ENCODE measurements at places on chromosomes 5 and 9.

GRCh38 chr5:15570491-15570890, 70.5 kb downstream of the FBXL7 start:
- DNase-seq: no peak

DNA sequence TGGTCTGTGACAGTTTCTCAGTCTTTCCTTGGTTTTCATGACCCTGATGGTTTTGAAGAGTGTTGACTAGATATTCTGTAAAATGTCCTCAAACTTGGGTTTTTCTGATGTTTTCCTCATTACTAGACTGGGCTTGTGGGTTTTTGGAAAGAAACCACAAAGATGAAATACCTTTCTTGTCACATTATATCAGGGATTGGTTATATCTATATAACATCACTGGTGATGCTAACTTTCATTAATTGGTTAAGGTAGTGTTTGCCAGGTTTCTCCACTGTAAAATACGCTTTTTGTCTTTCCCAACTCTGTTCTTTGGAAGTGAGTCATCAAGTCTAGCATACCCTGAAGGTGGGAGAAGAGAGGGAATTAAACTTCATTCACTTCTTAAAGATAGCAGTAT, 3.3 kb upstream of the IL31RA start:
- DNase-seq: no peak

DNA sequence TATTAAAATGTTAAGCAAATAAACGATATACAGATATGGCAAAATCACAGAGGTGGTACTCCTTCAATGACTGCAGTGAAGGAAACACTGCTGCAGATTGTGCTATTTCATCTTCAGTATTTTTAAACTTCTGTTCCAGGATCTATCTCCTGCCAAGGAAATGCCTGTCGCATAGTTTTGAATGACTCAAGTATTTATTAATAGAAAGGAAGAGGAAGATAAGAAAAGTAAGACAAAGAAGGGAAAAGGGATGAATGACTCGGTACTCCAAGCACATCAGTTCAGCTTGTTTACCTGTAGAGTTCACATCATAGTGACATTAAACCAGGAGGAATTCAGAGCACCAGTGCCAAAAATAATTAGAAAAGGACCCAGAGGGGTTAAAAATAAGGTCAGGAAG, 5.1 kb upstream of the GPX8 start:
- DNase-seq: no peak

- DNase-seq: no peak
Measured at GRCh38 chr9:7936163-7936562, 136.6 kb upstream of the DMAC1 start.

- DNase-seq: no peak
Measured at GRCh38 chr9:69044240-69045219, 9.0 kb downstream of the FXN start.

- DNase-seq: peak; percentile 39
Measured at GRCh38 chr5:36089989-36090388, 23.3 kb upstream of the UGT3A2 start.

- DNase-seq: no peak
Measured at GRCh38 chr5:13878357-13878756, 66.1 kb downstream of the DNAH5 start.

- DNase-seq: no peak
Measured at GRCh38 chr9:125258832-125259534, 2.6 kb upstream of the GAPVD1 start.

- no peak for DNase-seq
Measured at GRCh38 chr9:136493567-136493971, 10.7 kb upstream of the SEC16A start.

DNA sequence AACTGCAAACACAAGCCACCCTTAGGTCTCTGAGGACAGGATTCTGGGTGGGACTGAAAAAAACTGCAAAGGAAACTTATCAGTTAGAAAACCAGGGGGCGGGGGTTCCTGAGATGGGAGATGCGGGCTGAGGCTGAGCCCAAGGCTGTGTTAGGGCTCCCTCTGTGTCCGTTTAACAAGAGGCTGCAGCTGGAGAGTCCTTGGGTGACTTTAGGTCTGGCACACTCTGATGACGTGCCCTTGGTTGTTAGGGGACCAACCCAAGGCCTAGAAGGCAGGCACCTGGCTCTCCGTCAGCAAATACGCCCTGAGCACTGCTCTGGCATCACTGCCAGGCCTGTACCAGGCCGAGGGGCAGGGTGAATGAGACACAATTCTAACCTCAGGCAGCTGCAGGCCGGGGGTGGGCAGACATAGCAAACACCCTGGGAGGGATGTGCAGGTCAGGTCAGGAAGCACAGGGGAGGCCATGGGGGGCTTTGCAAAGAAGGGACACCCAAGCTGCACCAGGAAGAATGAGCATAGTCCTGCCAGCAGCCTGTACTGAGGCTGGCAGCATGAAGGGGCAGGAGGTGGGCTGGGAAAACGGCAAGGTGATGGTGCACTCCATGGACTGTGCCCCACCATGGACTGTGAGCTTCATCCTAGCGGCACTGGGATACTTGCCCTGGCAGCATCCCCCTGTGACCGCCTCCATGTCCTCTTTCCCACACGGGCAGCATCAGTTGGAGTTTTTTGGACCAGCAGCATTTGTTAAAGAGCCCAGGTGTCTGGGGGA, 137.9 kb downstream of the GABBR2 start:
- no peak for DNase-seq

DNA sequence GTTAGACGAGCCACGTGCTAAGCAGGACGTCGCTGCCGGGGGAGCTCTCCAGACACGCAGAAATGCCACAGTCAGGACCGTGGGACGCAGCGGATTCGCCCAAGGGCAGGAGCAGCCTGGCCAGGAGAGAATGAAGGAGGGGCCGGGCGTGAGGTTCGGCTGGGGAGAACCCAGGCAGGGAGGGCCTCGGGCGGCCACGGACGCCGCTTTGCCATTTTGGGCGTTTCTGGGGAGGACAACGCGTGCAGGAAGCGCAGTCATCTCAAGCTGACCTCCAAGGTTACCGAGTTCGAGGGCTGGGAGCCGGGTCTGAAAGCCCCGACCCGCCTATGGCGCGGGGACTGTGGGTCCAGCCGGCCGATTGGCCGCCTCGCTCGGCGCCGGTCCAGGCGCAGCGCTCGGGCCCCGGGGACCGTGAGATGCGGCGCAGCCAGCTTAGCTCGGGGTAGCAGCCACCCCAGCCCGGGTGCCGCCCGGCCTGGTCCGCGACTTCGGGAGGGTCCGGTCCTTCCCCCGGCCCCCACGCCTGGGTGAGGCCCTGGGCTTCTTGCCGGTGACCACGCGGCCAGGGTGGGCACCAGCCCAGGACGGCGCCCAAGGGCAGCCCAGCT, 760 bp upstream of the MAN1B1 start:
- no peak for DNase-seq

GRCh38 chr5:180109920-180110319, 38.4 kb upstream of the RNF130 start:
- DNase-seq: no peak

GRCh38 chr5:129500101-129500500, 40.0 kb downstream of the ADAMTS19 start:
- peak; percentile 18 for DNase-seq

GRCh38 chr9:88537761-88538091, 2.7 kb downstream of the NXNL2 start:
- DNase-seq: no peak

DNA sequence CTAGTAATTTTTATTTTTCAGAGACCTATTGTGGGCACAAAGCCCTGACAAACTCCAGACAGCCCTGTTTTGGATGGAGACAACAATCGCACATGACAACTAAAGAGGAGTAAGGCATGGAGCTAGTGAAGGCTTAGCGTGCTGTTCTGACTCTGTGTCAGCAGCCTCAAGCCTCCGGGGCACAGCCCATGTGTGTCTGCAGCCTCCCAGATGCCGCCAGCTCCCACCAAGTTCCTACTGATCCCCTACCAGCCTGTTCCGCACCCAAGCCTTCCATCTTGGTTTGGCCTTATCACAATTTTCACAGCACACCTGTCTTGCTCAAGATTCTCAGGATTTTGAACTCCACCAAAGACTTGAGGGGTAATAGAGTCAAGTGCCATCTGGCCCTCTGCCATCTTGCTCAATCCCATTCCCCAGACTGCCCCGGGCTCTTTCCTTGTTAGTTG, 70.3 kb upstream of the SH3PXD2B start:
- DNase-seq: no peak

DNA sequence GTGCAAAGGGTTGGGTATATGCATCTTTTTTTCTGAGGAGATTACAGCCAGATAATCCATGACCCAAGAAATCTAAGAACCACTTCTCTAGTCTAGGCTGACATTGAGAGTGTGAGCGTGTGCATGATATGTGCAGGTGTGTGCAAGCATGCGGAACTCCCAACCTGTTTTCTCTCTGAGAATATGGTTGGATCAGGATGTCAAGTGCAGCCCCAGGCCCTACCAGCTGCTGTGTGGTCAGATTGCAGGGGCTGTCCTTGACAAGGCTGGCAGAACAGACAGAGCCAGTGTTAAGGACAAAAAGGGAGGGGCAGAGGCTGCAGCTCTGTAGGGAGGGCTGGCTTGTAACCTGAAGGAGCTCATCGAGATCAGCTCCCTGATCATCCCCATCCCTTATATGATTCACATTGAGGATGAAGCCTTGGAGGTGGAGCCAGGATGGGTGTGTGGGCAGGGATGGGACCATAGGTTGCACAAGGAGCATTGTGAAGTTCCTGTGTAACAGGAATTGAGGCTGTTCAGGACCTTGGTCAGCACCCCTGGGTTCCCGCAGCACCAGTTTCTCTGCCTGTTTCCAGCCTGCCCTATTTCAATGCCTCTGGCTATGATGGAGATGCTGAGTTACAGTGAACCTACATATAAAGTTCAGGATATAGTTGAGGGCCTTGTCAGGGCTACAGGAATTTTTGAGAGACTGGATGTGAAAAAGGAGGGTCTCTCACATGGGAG, 52.6 kb upstream of the ARAP3 start:
- DNase-seq: no peak

GRCh38 chr5:177301503-177302165, 1.9 kb downstream of the RAB24 start:
- DNase-seq: no peak

DNA sequence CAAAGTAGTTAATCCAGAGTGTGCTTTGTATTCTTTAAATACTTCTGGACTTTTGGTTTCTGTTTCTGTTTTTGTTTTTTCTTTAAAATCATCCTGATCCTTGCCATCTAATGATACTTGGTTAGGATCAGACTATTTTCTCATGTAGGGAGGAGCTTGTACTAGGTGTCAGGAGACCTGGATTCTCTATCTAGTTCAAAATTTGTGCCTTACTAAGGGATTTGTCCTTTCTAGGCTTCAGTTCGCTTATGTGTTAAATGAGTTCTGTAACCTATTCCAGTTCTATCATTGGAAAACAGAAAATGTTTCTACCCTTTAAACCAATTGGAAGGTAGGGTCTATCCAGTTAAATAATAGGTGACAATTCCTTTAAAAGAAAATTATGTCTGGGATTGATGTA, 3.3 kb upstream of the MEF2C start:
- no peak for DNase-seq

- no peak for DNase-seq
Measured at GRCh38 chr9:91515074-91515687, 91.5 kb upstream of the NFIL3 start.

DNA sequence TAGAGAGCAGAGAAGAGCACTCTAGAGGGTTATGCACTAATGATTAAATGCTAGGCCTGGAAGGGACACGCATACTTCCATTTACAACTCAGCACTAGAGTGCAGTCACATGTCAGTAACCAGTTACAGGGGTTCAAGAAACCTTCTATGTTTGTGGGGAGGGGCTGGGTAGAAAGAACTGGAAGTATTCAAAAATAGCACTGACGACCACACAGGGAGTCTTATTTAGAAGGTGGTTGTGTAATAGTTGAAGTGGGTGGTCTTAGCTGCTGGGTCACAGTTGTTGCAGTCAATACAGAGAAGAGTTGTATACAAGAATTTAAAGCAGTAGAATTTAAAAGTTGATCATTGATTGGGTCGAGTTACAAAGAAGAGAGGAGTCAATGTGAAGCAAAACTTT, 15.4 kb downstream of the AOPEP start:
- no peak for DNase-seq

GRCh38 chr5:161645264-161645663, 40.3 kb upstream of the GABRA6 start:
- no peak for DNase-seq

DNA sequence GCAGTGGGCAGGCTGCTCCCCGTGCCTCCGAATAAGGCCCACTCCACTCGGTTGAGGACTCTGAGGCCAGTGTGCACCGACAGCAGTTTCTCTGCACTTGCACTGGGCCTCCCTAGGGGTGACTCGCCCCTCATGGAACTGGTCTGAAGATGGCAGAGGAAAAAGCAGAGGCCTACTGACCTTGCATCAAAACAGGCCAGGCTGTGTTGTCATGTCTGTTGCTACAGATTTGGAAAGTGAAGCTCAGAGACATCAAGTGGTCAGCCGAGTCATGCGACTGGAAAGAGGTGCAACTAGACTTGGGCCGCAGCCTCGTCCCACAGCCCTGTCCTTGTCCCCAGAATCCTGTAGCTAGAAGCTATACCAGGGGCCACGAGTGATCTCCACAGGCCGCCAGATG, 78.3 kb downstream of the DCP2 start:
- DNase-seq: no peak

- DNase-seq: no peak
Measured at GRCh38 chr9:109742776-109743348, 37.1 kb upstream of the PALM2AKAP2 start.

GRCh38 chr5:139363937-139364336, 19.2 kb downstream of the SLC23A1 start:
- no peak for DNase-seq

- no peak for DNase-seq
Measured at GRCh38 chr9:122860319-122861142, 32.1 kb upstream of the PDCL start.

- DNase-seq: no peak
Measured at GRCh38 chr9:125761676-125762450, 14.7 kb downstream of the PBX3 start.

GRCh38 chr5:131593921-131594320, 41.1 kb downstream of the RAPGEF6 start:
- DNase-seq: no peak

GRCh38 chr5:119275601-119276173, 80.1 kb upstream of the TNFAIP8 start:
- no peak for DNase-seq

DNA sequence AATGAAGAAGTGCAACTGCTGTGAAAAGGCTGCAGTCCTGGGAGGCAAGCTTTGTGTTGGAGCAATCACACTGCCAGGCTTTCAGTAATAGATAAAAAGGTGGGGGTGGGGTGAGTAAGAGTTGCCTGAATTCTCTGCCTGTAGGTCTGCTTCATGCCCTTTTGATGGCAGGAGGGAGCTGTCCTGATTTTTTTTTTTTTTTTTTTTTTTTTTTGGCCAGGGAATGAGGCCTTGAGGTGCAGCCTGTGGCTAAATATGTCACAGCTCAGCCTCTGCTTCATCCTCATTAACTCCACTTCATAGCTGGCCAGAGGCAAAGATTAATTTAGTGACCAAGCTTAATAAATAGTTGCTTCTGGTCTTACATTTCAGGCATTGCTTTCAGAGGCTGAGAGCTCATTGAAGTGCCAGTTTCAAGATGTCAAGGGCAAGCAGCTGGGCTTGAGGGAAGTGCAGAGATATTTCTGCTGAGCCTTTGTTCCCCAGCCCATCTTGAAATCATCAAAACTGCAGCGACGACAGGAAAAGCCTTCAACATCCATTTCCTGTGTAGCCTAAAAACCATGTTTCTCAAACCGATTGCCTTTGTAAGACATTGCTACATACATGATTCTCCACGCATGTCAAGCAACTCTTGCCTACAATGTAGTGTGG, 134.7 kb downstream of the MACIR start:
- no peak for DNase-seq

GRCh38 chr5:161431963-161432362, 114.6 kb downstream of the GABRB2 start:
- no peak for DNase-seq

- DNase-seq: no peak
Measured at GRCh38 chr5:103174147-103174546, 54.0 kb downstream of the PPIP5K2 start.
